ENCODE measurements at places on chromosomes 11 and 22.

- no peak for DNase-seq
Observed at GRCh38 chr11:71221201-71221600, 31.2 kb downstream of the SHANK2 start.

DNA sequence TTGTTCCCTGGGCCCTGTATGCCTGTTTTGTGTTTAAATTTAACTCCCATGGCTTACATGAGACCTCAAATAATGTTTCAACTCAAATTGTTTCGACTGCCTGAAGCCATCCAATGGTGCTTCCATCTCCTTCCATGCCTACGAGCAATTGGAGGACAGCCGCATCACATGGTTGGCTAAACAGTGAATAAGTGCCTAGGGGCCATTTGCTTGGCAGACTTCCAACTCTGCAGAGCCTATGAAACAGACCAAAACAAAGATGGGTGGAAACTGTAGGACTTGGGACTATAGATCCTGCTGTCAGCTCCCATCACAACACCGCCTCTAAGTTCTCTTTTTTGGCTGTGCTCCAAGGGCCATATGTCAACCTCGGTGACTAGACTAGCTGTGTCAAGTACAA lies 84.1 kb downstream of the PARVA start:
- DNase-seq, result no peak

DNA sequence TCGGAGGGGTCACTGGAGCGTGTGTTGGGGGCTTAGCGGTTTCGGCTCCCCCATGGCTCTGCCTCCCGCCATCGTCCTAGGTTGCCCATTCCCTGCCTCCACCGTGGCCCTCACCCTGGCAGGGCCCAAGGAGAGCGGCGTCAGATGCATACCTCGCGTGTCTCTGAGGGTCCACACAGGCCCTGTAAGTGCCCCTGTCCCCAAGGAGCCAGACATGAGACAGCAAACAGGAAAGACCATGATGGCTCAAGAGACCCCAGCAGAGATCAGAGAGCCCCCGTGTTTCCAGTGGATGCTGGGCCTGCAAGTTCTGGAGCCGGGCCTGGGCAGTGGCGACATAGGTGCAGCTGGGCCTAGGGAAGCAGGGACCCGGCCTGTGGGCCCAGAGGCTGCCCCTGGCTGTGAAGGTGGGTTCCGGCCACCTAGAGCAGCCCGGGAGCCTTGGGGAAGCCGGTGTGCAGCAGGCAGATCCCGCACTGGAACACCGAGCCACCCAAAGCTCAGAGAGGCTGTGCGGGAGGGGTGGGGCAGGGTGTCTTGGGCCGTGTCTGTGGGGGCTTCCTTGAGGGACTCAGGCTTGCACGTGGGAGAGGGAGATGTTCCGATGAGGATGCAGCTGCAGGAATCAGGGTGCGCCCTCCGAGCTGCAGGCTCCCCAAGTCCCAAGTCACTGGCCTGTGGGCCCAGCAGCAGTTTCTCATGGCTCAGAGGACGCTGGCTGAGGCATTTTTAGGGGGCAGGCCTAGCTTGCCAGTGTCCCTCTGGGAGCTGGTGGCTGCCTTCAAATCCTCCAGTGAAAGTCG lies 126.4 kb downstream of the KCNQ1OT1 start:
- no peak for DNase-seq

- no peak for DNase-seq
Observed at GRCh38 chr11:113023228-113023627, 62.0 kb downstream of the NCAM1 start.

- no peak for DNase-seq
Observed at GRCh38 chr22:31947296-31947695, 3.0 kb downstream of the YWHAH start.

GRCh38 chr22:35316751-35317150 lies 17.1 kb downstream of the TOM1 start:
- no peak for DNase-seq

DNA sequence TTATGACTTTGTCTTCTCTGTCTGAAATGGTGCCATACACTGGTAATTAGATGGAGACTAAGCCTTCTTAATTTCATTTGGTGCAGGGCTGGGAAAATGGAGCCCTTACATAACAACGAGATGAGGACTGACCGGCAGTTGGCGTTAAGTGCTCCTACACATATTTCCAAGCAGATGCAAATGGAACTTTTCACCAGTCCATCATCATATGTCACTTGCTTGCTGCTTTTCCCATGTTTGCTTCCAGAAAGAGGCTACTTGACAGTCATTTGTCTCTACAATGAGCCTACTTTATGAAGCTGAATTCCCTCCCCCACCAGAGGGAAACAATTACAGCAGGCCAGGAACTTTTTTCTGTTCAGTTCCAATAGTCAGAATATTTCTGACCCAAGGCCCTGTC lies 32.6 kb downstream of the SVIP start:
- DNase-seq, result no peak

DNA sequence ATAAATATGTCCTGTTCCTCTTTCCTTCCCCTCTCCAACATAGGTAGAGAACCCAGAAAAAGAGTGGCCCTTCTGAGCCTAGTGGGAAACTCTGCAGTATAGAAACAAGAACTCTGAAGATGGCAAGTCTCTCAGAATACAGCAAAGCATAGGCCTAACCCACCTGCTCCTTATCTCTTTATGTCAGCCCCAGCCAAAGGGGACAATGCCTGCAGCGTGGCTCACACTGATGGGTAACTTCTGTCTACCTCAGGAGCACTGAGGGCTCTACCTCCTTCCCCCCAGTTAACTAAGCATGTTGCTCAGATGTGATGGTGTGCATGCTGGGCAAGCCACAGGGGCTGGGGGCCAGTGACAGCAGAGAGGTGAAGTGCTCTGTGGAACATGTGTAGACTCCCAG lies 4.9 kb upstream of the NRIP3 start:
- no peak for DNase-seq

- no peak for DNase-seq
Observed at GRCh38 chr11:82826526-82826925, 73.7 kb downstream of the PRCP start.

DNA sequence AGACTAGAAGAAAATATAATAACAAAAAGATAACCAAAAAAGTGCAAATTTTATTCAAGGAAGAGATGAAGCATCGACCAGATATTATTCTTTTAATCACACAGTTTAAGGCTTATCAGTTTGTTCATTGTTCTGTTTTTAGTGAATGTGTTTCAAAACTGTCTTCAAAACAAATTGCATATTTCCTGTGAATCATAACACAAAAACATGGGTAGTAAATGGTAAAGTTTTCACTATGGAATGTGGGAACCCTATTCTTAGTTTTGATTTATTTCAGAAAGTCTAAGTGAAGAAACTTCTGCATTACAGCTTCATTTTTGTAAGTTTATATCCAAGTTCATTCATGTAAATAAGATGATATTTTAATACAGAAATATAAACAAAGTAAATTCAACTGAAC lies 207.6 kb upstream of the LUZP2 start:
- DNase-seq, result no peak

- DNase-seq, result no peak
Observed at GRCh38 chr11:119052163-119052814, 4.7 kb downstream of the HYOU1 start.

DNA sequence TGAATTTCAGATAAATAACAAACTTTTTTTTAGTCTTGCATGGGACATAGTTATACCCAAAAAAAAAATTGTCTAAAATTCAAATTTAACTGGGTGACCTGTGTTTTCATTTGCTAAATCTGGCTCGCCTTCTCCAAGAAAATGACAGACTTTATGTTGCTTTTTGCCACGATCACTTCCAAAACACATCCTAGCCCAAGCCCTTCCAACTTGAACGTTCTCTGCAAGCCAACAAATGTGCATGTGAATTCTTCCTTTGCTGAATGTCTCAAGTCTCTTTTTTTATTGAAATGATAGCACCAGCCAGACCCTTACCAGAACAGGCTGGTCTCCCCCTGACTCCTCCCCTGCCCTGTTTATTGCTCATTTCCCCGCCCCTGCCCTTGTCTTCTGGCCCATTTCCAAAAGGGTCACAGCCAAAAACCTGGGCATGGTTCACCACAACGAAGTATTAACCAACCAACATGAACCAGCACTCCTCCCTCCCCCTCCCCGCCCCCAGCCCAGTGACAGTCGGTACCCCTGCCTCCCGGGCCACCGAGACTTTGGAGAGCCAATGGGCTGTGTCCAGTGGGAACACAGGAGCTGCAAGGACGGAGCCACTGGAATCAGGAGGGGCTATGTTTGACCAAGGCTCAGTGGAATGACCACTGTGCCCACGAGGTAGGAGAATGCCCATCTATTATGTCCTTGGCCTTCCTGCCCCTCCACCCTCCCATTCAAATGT lies 63.2 kb downstream of the BTG4 start:
- no peak for DNase-seq

DNA sequence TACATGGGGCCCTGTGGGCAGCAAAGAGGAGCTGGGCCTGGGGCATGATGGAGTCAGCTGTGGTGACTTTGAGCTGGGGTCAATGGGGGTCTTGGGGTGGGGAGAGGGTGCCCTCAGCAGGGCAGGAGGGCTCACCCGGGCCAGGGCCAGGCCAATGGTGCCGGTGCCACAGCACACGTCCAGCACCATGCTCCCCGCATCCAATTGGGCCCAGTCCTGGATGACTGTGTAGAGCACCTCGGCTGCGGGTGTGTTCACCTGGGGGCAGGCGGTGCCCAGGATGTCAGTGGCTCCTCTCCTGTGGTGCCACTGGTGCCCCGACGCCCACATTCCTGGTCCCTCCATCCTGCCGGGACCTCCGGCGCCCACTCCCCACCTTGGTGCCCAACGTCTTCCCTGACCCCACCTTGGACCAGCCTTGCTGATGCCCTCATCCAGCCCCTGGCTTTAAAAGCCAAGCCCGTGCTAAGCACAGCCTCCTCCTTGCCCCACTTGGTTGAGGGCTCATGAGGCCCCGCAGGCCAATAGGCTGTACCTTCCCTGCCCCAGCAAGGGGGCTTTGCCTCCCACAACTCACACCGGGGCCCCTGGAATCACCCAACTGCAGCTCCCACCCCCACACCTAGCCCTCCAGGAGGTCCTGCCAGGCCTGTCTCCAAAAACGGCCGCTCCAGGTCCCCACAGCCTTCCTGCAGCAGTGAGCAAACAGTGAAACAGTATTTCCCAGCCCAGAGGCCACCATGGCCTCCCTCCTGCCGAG lies 2.2 kb upstream of the RANBP1 start:
- no peak for DNase-seq

- DNase-seq, result no peak
Observed at GRCh38 chr22:27543460-27543859, 258.1 kb downstream of the MN1 start.

GRCh38 chr11:120952461-120953434 lies 71.2 kb upstream of the TBCEL start:
- peak; percentile 79 for DNase-seq

GRCh38 chr11:36019722-36020121 lies 75.9 kb downstream of the LDLRAD3 start:
- DNase-seq, result no peak

DNA sequence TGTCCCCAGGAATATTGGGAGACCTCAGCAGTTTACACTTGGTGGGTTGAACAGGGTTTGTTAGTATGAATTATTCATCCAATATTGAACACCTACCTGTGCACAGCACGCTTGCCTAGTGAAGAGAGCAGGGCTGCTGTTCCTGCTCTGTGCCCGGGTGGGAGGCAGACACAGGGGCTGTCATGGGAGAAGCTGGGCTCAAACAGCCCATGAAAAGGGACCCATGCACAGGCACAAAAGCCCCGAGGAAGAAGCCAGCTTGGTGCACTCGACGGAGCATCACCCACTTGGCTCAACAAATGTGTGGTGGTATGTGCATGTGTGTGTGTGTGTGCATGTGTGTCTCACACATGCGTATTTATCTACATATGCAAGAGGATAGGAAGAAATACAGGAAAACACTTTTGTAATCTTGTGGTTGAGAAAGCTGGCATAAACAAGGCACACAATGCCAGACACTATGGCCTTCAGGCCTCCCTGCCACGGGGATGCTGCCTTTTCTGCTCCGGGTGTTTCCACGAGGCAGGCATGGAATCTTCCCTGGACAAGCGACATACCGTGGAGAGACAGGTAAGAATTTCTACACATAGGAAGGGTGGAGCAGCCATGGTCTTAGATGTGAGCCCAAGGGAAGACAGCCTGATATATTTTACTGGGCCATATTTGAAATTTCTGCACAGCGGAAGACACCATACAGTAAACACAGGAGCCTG lies 5.0 kb upstream of the APOBEC3A start:
- no peak for DNase-seq

- DNase-seq, result no peak
Observed at GRCh38 chr11:2219318-2220017, 47.9 kb upstream of the TH start.

- DNase-seq, result no peak
Observed at GRCh38 chr11:110182886-110183285, 89.7 kb downstream of the ZC3H12C start.

DNA sequence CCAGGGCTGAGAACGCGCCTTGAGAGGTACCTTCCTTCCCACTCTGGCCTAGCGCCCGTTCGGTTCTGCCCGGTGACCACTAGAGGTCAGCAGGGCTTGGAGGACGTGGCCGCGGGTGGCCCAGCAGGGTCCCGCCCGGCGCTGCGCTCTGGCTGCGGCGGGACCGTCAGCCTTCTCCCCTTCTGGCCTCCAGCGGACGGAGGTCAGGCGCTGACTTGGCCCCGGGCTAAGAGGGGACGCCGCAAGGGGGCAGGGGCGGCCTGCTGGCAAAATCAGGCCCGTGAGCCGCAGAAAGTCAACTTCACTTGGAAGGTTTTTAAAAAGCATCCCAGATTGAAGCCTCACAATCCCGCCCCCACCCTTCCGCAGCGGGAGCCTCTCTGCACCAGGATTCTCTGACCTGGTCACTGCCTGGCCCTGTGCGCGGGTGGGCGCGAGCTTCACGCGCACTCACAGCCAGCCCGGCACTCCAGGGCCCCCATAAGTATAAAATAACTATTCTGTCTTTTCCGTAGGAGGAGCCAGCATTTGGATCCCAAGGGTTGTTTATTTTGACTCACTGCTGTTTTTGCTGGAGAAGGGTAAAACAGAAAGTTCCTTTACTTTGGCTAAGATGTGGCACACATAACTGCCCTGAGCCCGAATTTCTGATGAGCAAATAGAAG lies 23.2 kb upstream of the ZBTB16 start:
- peak; percentile 83 for DNase-seq

GRCh38 chr22:38016182-38017151 lies 32.1 kb upstream of the SOX10 start:
- no peak for DNase-seq
